ENCODE measurements at places on chromosomes 6 and 20.

GRCh38 chr20:44637522-44638372, 13.8 kb downstream of the ADA start:
- no peak for DNase-seq

- DNase-seq = no peak
These were observed 89.0 kb downstream of the NDUFAF5 start for GRCh38 chr20:13873831-13874230.

GRCh38 chr20:6663104-6663503, 104.4 kb upstream of the BMP2 start:
- DNase-seq = no peak

DNA sequence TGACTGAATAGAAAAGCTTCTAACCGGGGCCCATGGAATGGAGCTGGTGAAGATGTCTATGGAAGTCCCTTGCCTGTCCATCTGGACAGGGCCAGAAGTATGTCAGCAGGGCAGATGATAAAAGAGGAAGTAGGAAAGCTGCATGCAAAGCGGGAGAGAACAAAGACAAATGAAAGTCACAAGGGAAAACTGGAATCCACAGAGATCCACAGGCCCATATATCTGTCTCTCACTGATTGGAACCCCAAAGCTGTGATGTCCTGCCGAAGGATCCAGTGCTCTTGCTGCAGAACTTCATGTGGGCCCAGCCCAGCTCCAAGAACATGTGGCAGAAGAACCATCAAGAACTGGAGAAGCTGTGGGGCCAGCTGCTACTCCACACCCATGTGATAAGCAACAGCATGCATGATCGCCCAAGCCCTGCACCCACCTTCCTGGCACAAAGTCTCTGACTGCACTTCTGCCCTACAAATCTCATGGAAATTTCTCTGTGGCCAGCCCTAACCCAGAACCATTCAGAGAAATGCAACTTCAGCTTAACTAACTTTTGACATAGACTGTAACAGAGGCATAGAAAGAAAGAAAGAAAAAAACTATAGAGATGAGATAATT, 716.0 kb downstream of the KIF16B start:
- no peak for DNase-seq

- no peak for DNase-seq
These were observed 41.7 kb downstream of the CD2AP start for GRCh38 chr6:47519279-47519678.

DNA sequence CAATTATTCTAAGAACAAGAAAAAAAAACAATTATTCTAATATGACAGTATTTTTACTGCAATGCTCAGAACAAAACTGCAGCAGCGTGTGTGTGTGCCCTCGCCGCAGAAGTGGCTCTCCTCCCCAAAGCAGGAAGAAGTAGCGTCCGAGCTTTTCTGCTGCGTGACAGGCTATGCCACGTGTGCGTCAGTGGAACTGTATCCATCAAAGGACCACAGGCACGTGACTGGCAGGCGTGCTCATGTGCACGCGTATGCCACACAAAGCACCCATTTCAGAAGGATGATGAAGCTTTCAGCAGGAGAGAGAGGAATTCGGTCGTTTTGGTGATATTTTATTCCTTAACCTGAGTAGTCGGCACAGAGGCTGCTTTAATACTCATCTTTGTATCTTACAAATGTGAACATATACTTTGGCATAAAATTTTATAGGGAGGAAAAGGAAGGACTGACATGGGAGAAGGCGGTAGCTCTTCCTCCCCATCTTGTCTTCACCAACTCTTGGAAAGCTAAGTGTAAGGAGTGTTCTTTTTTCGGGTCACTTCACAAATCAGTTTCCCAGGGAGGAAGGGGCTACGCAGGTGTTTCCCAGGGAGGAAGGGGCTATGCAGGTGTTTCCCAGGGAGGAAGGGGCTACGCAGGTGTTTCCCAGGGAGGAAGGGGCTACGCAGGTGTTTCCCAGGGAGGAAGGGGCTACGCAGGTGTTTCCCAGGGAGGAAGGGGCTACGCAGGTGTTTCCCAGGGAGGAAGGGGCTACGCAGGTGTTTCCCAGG, 3.4 kb downstream of the TCFL5 start:
- DNase-seq = no peak

GRCh38 chr6:137162692-137163306, 10.6 kb downstream of the IL22RA2 start:
- no peak for DNase-seq

DNA sequence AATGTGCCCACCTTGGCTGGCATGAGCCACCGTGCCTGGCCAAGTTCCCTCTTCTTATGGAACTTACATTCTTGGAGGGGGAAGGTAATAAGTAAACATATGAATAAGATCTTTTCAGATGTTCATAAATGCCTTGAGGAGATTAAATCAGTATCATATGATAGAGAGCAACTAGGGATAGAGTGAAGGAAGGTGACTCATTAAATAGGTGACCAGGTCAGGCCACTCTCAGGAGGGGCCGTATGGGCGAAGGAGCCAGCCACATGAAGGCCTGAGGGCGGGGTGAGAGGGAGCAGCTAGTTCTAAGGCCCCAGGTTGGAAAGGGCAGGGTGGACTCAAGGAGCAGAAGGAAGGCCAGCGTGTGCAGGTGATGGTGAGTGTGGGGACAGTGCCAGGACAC, 91.1 kb downstream of the UST start:
- no peak for DNase-seq

- no peak for DNase-seq
These were observed 1.4 kb upstream of the SRXN1 start for GRCh38 chr20:654417-654750.

- DNase-seq = no peak
These were observed 54.8 kb downstream of the ADGRB3 start for GRCh38 chr6:68689910-68690309.

GRCh38 chr6:170144571-170145271, 146.2 kb downstream of the DLL1 start:
- no peak for DNase-seq

GRCh38 chr6:34095136-34095505, 50.8 kb downstream of the GRM4 start:
- no peak for DNase-seq

- DNase-seq = no peak
These were observed 17.3 kb downstream of the PPP1R3G start for GRCh38 chr6:5102267-5102970.

DNA sequence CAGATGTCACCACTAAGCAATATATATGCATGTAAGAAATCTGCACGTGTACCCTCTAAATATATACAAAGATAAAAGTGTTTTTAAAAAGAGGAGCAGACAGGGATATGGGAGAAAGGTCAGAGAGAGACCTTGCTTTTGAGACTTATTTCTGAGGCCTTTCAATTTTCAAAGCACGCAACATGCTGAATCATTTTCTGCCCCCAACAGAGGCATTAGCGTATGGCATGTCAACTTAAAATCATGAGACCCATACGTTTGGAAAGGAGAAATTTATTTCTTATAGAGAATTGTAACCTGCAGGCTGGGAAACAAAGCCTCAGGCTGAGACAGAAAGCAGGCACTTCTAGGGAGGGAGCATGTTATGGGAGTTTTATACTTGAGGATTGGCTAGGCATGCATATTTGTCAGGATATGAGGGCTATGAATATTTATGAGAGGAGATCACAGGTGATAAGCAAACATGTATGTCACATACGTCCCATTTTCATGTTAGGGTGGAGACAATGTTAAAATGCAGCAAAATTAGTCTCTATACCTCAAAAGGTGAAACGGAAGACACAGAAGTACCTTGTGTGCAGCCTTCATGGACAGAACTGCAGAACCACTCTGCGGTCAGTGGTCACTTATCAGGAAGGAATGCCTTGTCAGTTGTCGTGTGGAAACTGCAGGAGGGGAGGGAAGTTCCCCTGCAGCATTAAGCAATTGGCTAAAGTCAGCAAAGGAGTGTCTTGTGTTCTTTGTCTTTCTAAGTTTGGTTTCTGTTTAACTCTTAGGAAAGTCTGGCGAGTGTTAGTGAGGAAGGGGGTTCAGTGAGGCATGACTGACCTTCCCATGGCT, 6.3 kb upstream of the GABRR2 start:
- DNase-seq = no peak
